ENCODE measurements at places on chromosomes 12 and 14.

- DNase-seq: peak; percentile 21
These were observed 43.0 kb upstream of the GNPNAT1 start for GRCh38 chr14:52834440-52834842.

DNA sequence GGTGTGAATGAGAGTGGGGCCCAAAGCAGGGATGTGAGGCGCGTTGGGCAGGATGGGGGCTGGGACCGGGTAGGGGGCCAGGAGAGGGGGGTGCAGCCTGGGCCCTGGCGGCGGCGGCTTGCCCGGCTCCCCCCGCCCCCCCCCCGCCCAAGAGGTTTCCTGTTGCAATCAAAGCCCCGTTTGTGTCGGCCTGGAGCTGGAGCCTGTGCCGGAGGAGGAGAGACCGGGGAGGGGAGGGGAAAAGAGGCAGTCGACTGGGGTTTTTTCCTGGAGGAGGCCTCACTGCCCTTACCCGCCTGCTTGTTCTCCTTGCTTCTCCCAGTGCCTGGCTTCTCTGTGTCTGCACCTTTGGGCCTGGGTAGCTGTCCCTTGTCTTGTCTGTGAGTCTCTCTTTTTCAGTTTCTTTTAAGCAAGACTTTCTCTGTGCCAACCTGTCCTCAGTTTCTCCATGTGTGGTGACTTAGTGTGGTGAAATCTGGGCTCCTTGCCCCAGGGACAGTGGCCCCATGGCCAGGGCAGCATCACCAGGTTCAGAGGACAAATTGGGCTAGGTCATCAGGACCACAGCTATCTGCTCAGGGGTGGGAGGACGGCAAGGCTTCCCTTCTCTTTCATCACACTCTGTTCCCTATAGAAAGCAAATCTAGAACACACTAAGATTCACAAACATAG is 8.5 kb downstream of the RARG start:
- no peak for DNase-seq

- no peak for DNase-seq
These were observed 10.8 kb downstream of the KCNK10 start for GRCh38 chr14:88312257-88312656.

- DNase-seq: no peak
These were observed 38.9 kb downstream of the NIN start for GRCh38 chr14:50792051-50792477.

DNA sequence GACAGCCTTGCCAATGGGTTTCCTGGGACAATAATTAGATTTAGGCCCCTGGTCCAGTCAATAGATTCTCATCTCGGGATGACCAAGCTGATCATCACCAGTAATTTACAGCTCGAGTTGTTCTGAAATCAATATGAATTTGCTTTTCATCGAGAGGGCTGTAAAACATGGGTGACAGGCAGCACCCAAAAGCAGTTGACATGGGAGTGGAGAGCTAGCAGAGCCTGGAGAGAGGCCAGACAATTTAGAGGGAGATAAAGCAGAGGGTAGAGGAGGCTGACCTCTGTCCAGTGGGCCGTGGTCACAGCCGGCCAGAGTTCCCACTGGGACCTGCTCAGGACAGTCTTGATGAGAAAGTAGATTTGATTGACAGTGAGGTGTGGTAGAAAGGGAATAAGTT is 157.3 kb downstream of the ASCL4 start:
- DNase-seq: no peak

- DNase-seq: peak; percentile 87
These were observed 1.3 kb downstream of the ESYT1 start for GRCh38 chr12:56129206-56129941.

- DNase-seq: no peak
These were observed 272.6 kb downstream of the CCER1 start for GRCh38 chr12:90682398-90682797.

DNA sequence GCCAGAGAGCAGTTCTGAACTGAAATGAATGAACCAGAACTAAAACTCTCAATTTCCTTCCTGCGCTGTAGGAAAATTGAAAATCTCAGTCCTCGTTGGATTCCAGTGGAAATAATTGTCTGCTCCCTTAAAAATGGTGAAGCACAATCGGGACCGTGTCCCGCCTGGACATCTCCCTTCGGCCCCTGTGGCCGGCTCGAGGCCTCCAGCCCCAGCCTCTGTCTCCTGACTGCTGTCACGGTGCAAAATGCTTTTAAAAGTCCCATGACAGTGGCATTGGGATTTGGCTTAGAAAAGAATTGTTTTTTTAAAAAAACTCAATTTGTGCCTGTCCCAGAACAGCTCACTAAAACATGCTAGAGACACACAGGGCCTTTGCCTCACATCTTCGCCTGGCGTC is 142.5 kb downstream of the ZNF664 start:
- no peak for DNase-seq
